ENCODE measurements at places on chromosomes 2 and 18.

DNA sequence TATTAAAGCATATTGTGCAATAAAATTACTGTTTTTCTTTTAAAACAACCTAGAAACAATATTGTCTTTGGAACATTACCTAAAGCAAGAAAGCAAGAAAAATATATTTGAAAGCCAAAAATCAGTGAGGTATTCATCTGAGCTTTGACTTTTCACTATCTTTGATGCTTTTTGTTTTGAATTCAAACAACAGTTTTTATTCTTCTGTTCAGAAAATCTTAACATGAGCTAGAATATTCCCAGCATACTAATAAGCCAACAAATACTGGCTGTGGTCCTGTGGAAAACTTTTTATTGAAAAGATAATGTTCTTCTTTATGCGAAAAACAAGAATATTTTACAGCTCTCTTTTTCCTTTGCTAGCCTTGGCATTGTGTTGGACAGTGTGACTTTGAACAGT is 19.8 kb downstream of the FAM171B start:
- no peak for DNase-seq

- DNase-seq: no peak
Observed at GRCh38 chr2:40625849-40626248, 174.0 kb upstream of the SLC8A1 start.

- DNase-seq: no peak
Observed at GRCh38 chr2:236852100-236852976, 233.4 kb upstream of the COPS8 start.

- no peak for DNase-seq
Observed at GRCh38 chr2:241118737-241119505, 16.8 kb upstream of the MTERF4 start.

DNA sequence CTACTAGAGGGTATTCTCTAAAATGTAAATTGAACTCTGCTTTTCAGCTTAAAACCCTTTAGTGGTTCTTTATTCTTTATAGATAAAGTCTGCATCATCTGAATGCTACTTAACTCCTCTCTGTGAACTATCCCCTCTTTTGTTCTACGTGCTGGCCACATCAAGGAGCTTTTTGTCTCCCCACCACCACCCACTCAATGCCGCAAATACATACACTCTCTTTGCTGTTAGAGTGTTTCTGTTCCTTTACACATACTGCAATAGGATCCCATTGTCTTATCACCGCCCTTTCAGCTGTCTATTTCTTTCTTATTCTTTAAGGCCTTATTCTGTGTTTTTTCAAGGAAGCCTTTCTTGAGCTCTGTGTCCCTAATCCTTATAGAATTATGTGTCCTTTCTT is 83.3 kb downstream of the EML4 start:
- no peak for DNase-seq

DNA sequence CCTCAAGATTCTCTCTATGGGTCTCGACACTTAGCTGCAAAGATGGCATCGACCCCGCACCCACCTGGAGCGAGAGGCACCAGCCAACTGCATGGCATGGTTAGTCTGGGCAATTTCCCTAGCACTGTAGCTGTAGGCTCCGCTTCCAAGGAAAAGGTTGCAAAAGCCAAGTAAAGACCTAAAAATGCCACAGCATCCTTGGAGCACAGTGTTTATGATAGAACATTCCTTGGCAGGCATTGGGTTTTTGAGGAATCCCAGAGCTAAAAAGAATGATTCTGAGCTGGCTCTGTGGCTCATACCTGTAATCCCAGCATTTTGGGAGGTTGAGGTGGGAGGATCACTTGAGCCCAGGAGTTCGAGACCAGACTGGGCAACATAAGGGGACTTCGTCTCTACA is 22.9 kb downstream of the QPCT start:
- DNase-seq: no peak

DNA sequence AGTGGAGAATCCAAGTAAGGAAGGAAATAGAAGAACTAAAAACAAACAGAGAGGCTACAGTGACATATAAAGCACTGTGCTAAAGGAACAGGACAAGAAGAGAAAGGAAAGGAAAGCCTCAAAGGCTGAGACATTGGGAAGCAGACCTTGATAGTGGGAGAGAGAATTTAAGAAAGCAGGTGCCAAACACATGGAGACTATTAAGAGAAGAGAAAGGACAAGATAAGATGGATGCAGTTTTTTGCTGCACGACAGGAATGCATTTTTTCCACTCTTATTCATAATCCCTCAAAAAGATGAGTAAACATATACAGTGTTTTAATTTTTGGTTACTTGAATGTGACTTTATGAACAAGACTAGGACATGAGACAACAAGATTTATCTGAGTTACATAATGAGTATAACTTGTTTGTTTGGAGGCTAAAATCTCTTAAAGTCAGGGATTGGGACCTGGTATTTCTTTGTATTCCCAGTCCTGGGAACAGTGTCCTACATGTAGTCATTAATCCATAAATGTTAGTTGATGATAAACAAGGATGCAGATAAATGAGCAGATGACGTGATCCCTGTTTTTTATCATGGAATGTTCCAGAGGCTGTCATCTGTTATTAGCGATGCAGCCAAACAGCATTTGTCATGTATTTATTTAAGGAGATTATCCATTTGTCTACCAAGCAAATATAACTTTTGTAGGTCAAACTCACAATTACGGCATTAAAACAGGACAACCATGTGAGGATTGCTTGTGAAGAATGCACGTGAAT is 141.7 kb downstream of the DNER start:
- DNase-seq: no peak

DNA sequence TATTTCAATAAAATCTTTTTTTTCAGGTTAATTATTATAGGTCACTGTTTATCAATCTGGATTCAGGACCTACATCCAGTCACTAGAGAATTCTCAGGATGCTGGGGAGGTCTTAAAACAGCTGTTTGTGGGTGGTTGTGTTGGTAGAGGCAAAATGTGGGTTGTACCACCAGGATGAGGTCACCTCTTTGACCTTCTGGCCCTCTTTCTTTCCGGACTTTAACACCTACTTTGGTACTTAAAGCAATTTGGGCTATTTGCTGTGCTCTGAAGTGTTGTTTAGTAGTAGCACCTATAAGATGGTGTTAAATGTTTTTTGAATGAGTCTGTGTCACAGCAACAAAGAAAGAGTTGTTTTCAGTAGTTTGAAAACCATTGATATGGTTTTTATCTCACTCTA is 14.6 kb downstream of the EML4 start:
- DNase-seq: no peak

- DNase-seq: no peak
Observed at GRCh38 chr18:67476585-67476984, 39.9 kb downstream of the DSEL start.

GRCh38 chr2:176621350-176621749 is 352.1 kb downstream of the MTX2 start:
- DNase-seq: no peak

- DNase-seq: no peak
Observed at GRCh38 chr2:236794176-236794957, 224.7 kb downstream of the ACKR3 start.

- DNase-seq: no peak
Observed at GRCh38 chr2:6082625-6083018, 390.4 kb downstream of the SOX11 start.

- DNase-seq: no peak
Observed at GRCh38 chr2:15189216-15189615, 371.9 kb downstream of the NBAS start.

- no peak for DNase-seq
Observed at GRCh38 chr2:218894151-218894879, 13.7 kb downstream of the WNT10A start.

GRCh38 chr18:54769526-54770464 is 58.5 kb upstream of the RAB27B start:
- DNase-seq: no peak

DNA sequence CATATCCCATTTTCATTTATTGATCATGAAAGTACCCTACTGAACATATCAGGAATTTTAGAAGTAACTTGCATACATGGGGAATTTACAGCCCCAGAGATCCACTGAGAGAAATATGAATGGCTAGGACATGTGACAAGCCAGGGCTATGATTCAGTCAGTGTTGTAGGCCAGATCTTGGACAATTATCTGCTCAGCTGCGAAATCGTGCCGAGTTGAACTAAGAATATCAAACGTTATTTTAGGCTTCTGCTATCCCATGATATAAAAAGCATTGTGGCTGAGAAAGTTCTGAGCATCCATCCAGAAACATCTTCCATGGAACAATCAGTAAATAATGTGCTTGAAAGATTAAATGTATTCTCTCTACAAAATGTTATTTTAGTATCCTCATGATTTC is 85.7 kb upstream of the UNC80 start:
- DNase-seq: no peak

GRCh38 chr2:182915369-182916326 is 49.2 kb upstream of the FRZB start:
- DNase-seq: no peak

DNA sequence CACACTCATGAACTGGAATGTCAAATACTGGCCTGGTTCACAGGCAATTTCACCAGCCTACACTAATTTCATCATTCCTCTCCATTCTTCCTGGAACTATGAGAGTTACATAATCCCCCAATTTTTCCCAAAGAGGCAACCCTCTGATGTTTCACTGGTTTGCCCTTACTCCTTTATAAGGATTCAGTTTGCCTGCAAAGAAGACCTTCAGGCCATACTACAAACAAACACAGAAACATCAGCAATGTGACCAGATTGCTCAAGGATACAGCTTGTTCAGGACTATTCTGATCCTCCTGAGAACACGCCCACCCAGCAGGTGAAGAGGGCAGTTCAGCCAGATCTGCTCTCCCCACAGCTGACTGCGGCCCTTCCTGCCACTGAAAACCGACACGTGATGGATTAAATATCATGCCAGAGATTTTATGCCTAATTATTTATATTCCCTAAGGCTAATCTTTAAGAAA is 215.5 kb downstream of the ETAA1 start:
- no peak for DNase-seq

DNA sequence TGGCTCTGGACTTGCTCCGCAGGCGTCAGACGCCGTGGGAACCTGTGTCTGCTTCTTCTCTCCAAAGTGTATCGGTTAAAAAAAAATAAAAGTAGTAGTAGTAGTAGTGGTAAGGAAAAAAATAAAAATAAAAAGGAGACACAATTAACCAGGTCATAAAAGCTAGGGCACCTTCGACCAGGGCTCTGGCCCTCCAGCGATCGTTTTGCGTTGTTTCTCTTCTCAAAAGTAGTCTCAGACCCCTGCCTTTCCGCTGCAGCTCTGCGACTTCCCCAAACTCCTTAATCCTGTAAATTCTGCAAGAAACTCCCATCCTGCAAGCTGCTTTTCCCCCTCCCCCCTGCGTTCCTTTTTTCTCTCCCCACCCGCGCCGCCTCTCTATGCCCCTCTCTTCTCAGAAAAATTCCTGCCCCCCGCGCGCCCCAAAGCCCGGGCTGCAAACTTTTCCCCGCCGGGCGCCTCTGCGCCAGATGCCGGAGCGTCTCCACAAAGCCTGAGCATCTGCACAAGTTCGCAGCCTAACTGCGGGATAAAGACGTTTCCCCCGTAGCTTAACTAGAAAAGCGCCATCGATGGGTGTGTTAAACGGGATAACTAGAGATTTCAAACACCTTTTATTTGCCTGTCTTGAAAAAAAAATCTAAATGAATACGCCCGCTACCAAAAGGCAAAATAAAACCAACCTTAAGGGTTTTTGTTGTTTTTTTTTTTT is 1.8 kb upstream of the SALL3 start:
- no peak for DNase-seq

DNA sequence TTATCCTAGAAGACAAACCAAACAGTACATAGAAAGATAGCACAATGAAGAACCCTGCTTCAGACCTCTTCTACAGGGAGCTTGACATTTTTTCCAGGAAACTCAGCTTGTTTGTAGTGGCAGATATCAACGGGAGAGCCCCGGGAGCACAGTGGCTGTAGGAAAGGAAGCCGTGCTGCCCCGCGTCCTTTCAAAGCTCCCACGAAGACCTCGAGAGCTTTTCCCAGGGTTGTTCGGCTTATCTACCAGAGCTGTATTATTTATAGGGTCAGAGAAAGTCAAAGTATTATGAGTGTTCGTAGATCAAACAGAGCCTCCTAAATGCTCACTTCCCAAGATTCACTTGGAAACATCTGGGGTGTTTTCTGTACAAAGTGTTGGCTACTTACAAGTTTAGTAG is 167.1 kb upstream of the COPS8 start:
- DNase-seq: no peak

GRCh38 chr18:48721312-48721711 is 182.5 kb downstream of the CTIF start:
- DNase-seq: no peak

GRCh38 chr18:23135550-23136325 is 453 bp downstream of the CABLES1 start:
- no peak for DNase-seq

DNA sequence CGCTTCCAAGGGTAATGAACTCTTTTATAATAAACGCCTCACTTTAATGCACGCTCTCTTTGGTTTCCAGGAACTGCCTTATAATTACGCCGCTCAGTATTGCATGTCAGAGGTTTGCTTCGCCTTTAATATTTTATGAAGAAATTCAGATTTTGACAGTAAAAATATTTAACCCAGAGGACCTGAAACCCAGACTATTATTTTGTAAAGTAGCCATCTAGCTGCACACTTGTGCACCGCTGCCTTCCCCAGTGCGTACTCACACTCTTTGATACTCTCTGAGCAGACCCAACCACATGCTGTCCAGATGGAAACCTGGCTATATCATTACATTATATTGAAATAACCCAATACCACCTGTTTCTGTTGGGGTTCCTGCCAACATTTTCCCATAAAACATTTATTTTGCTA is 270.1 kb downstream of the C1D start:
- DNase-seq: no peak

GRCh38 chr2:165778187-165778556 is 15.9 kb downstream of the GALNT3 start:
- DNase-seq: no peak

DNA sequence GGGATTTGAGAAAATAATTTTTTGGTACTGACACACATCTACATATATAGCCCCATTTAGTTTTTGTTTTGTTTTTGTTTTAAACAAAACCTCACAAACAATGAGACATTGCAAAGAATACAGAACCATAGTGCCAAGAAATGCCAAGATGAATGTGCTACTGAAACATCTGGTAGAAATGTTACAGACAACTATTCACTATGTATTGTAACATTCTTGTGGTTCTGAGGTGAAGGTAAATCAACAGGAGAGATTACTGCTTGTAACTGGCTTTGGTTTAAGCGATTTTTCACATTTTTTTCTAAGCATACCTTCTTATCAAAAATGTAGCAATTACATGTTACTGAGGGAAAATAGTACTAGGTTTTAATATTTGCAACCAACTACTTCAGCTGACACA is 281.3 kb downstream of the ZNF804A start:
- DNase-seq: no peak

DNA sequence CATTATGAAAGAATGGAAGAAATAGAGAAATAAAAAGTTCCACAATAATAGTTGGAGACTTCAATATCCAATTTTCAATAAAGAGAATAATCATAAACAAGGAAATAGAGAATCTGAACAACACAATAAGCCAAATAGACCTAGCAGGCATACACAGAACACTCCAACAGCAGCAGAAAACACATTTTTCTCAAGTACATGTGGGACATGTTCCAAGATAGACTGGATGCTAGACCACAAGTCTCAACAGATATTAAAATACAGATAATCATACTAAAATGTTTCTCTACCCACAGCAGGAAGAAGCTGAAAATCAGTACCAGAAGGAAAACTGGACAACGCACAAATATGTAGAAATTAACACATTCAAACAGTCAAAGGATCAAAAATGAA is 113.9 kb downstream of the USP34 start:
- no peak for DNase-seq
